ENCODE measurements at places on chromosomes 3 and 15.

DNA sequence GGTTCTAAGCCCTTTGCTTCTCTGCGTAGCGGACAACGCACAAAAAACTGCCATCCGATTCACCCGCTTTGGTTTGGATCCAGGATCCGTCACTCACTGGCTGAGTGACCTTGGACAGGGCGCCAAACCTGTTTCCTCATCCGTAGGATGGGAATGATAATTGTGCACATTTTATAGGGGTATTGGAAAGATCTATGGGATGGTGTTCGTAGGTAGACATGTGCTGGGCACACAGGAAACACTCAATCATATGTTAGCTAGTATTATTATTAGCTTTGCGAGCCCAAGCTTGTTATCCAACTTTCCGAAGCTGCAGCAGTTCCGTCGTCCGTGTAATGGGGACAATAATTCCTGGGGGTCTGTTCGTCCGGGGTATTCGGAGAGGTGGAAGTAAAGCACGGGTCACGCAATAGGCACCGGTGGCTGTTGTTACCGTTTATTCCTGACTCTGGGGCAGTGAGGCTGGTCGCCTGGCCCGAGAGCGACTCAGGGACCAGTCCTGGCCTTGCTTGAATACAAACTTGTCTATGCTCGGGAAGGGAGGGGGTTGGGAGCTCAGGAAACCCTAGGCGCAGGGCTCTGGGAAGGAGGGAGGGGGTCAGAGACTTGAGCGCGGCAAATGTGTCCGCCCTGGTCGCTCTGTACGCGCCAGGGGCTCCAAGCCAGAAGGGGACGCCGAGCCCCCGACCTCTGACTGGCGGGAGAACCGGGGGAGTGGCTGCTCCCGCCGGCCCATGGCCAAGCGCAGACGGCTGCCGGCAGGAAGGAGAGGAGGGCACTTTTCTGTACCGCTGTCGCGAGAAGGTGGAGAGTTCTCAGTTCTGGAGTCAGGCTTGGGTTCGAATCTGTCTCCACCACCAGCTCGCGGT, 1.3 kb downstream of the SPSB4 start:
- DNase-seq, result no peak

DNA sequence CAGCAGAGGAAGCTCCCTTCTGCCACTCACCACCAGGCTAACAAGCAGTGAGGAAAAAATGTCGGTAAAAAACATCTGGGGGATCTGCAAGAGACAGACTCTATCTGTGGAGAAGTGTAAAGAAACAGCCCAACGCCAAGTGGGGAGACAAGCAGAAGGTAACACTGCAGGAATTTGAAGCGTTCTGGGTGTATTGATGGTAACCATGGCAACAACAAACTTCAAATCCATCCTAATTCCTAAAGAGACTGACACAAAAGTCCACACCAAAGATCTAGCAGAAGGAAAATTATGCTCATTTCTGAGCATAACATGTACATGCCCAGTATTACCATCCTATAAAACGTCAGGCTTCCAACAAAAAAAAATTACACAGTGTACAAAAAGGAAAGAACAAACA, 449.3 kb downstream of the GABRB3 start:
- DNase-seq, result no peak

- no peak for DNase-seq
Observed at GRCh38 chr3:120080836-120081235, 13.4 kb downstream of the GSK3B start.

- no peak for DNase-seq
Observed at GRCh38 chr3:188468662-188469061, 314.7 kb downstream of the LPP start.

Data from activated naive CD4-positive, alpha-beta T cell treated with anti-CD3 and anti-CD28 coated beads, Interleukin-2, amount 50 U/mL, for 72 hours (primary cell).